A549 (cell line): ENCODE measurements at places on chromosomes 16 and 17.

- DNase-seq, result peak; percentile 62
These were observed 68.6 kb downstream of the HAPSTR1 start for GRCh38 chr16:9159839-9160550.

GRCh38 chr17:4587803-4588202, 3.5 kb downstream of the SMTNL2 start:
- DNase-seq, result no peak

DNA sequence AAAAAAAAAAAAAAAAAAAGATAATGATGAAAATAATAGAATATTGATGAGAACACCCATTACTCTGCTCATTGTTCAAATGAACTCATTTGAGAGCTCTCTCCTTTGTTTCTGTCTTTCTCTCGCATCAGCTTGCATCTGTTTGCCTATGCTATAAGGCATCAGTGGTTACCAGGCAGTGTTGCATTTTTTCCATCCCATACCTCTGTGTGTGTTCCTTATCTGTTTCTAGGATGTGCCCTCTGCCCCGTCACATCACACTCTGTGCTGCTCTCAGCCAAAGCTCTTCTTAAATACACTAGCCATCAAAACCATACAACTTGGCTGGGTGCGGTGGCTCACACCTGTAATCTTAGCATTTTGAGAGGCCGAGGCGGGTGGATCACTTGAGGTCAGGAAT, 568.2 kb downstream of the WWOX start:
- no peak for DNase-seq

DNA sequence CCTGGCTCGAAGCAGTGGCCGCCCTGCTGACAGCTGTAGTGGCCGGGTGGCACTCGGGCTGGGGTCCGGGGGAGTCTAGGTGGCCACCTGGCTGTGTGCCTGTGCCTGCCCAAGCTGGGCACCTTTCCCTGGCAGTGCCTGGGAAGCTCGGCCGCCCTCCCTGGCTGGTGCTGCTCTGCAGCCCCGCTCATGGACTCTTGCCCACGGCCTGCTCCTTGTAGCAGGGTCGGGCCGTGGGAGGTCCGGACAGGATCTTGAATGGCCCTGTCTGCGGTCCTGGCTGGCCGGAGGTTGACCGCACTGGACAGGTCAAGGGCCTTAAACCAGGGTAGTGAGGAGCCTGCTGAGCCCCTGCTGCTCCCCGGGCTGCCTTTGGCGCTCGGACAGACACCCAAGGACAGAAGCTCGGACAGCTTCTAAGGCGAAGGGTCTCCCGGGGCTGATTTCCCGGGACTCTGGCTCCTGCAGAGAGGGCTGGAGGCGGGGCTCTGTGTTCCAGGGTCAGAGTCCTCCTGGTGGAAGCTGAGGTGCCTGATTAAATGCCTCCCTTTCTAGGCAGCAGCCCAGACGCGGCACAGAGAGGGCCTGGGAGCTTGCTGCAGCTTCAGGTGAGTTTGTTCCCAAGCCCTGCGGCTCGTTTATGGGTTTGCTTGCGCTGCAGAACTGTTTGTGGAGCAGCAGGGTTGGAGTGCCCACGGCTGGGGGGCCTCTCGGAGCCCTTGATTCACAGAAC, 6.0 kb downstream of the CAPN15 start:
- no peak for DNase-seq

GRCh38 chr17:44992242-44992939, 24.3 kb upstream of the C1QL1 start:
- DNase-seq, result no peak

DNA sequence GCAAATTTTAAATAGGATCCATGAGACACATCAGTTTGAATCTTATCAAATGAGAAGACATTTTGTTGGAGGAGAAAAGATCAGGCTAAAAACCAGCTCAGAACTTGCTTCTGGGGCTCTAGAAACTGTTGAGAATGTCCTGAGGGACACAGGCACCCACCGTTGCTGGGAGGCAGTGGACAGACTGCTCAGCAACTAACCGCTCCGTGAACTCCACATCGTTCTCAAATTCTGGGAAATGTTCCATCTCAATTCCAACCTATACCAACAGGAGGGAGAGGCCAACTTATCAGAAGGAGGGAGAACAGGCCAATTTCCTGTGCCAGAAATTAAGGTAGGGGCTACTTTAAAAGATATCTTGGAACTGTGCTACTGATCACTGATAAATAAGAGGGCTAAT, 8.3 kb downstream of the TAT start:
- DNase-seq, result no peak

GRCh38 chr16:76370344-76370743, 93.1 kb downstream of the CNTNAP4 start:
- no peak for DNase-seq

GRCh38 chr17:57889892-57890856, 40.3 kb upstream of the MRPS23 start:
- peak; percentile 83 for DNase-seq

DNA sequence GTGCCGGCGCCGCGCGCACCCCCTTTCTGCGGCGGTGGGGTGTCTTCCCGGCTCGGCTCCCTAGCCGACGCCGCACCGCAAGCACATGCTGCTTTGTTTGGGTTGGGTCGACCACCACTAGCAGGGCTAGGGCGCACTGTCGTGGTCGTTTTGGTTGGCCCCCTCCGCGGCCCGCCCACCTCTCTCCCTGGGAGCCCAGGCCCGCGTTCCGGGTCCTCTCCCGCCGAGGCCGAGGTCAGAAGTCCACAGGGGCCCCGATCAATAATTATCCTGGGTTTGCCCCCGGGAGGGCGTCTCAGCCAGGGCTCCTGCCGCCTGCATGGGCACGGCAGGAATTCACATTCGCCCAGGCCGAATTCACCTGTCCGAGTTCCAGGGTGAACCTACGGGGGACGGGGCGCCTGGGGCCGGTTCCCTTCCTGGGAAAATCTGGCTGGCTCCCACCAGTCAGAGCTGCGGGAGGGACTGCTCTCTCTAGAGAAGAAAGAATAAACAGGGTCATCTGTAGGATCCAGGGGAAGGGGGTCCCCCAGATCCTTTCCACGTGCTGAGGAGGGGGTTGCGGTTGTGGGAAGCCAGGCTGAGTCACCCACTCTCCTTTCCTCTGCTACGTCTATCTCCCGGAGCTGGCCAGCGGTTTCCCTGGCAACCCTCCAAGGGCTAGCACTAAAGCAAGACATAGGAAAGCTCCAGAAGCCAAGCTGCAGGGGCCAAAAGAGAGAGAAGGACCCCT, 584 bp upstream of the STAT5B start:
- peak; percentile 66 for DNase-seq

DNA sequence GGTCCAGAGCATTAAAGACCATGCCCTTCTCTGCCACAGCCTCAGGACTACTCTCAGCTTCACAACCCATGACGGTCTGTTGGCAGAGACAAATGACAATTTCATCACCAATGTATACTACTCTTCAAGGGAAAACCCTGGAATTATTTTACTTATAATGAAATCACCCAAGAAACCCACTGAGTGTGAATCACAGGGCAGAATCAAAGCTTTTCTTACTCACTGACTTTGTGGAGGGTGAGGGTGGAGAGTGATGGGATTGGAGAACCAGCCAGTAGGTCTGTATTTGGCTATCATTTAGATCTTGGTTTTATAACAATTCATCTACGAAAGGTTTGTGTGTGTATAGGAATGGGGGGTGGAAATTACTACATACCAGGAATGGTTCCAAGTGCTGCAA, 442.6 kb downstream of the SHISA9 start:
- DNase-seq, result no peak

DNA sequence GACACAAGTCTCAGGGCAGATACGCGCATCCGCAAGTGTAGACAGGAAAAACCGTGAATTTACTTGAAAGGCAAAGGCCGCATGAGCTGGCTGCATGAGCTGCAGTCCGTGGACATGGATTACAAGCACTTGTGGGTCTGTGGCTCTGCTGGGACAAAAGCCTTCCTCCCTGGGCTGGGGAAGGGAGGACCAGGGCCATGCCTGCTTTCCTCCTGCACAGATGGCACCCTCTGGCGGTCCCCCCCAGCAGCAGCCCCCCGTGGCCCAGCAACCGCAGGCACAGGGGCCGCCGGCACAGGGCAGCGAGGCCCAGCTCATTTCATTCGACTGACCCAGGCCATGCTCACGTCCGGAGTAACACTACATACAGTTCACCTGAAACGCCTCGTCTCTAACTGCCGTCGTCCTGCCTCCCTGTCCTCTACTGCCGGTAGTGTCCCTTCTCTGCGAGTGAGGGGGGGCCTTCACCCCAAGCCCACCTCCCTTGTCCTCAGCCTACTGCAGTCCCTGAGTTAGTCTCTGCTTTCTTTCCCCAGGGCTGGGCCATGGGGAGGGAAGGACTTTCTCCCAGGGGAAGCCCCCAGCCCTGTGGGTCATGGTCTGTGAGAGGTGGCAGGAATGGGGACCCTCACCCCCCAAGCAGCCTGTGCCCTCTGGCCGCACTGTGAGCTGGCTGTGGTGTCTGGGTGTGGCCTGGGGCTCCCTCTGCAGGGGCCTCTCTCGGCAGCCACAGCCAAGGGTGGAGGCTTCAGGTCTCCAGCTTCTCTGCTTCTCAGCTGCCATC, 1.7 kb upstream of the MRPL12 start:
- no peak for DNase-seq

DNA sequence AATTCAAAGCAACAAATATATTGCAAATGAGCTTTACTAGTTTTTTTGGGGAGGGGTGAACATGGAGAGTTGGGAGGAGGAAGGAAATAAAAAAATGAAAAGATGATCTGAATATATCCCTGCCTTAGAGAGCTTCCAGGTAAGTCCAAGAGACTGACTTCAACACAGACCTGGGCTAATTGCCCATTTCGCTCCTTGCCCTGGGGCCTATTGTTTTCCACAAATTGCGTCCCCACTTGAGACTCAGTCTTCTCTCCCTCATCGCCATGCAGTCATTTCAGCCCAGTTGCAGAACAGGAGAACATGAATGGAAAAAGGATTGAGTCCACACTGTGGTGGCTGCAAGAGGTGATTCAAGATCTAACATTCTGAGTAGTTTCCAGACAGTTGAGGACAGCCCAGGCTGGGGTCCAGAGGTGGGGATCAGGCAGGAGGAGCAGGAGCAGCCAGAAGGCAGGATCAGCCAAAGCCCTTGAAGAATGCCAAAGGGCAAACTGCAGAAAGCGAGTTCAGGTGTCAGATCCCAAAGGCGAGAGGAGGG, 21.6 kb upstream of the TOB1 start:
- no peak for DNase-seq

DNA sequence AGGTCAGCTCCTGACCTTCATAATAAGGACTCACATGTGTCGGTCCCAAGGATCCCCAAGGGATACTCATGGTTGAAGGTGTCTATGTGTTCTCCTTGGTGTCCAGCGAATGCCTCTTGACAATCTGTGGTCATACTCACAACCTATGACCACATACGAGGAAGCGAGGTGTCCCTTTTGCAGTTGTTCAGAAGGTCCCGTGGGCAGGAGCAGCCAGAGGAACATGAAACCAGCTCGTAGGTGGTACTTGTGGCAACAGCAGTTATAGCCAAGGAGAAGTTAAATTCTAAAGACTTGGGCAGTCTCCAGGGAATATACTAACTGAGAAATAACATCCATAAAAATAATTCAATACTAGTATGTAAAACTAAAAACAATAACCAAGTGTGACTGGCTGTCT, 685.3 kb downstream of the WWOX start:
- DNase-seq, result no peak

GRCh38 chr17:40522961-40523310, 21.5 kb upstream of the TNS4 start:
- DNase-seq, result no peak

DNA sequence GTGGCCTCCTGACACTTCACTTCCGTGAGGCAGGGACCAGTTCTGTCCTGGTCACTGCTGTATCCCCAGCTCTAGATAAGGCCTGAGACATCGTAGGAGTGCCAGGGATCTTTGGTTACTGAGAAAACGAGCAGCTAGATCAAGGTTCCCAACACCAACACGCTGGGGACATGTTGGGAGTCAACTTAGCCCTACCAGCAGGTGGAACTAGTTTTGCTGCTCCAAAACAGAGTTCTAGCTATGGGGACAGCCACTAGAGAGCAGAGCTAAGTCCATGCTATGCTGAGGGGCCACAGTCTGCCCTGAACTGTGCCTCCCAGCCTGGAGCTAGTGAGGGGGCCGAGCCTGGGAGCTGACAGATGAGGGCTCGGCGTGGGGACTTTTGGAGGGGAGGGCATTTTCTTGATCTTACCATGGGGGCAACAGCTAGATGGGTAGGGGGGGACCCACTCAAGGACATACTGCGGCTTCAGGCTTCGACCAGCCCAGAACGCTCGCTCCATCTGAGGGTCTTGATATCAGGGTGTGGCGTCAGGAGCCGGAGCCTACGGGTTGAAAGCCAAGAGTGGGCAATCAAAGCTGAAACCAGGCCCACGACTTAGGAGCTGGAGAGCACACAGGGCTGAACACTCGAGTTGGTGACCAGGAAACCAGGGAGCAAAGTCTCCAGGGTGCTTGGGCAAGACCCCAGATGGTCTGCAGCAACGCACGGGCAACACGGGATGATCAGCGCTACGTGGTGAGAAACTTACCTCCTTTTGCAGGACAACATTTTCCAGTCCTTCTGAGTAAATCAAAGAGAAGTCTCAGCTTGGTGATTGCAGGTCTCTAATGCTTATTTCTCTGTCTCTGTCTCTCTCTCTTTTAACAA, 13.4 kb downstream of the SNX20 start:
- DNase-seq, result no peak

GRCh38 chr16:63563819-63564505, 1527.7 kb upstream of the CDH8 start:
- DNase-seq, result no peak

GRCh38 chr16:53864819-53865493, 161.0 kb downstream of the FTO start:
- peak; percentile 4 for DNase-seq

DNA sequence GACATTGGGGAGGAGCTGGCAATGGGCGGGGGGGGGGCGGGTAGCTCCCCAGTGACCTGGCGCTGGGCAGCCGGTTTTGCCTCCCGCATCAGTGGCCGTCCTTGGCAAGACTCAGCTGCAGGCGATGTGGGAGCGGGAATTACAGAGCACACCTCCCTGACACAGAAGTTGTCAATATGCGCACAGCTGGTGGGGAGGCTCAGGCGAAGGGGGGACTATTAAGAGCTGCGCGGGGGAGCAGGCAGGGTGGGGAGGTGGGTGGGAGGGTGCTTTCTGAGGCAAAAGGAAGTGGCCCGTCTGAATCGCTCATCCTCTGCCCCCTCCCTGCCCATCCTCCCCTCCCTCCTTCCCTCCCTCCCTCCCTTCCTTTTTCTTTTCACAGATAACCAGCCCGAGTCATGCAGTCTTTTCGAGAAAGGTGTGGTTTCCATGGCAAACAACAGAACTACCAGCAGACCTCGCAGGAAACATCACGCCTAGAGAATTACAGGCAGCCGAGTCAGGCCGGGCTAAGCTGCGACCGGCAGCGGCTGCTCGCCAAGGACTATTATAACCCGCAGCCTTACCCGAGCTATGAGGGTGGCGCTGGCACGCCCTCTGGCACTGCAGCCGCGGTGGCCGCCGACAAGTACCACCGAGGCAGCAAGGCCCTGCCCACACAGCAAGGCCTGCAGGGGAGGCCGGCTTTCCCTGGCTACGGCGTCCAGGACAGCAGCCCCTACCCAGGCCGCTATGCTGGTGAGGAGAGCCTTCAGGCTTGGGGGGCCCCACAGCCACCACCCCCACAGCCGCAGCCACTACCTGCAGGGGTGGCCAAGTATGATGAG, 44.0 kb downstream of the SREBF1 start:
- no peak for DNase-seq

- no peak for DNase-seq
These were observed 7.6 kb downstream of the CAMKK1 start for GRCh38 chr17:3885271-3885670.

GRCh38 chr17:16516594-16517051, 24.6 kb upstream of the LRRC75A start:
- peak; percentile 47 for DNase-seq
